Activated T-cell treated with anti-CD3 and anti-CD28 coated beads, Interleukin-2, amount 50 U/mL, for 1 hour (primary cell): ENCODE measurements at places on chromosomes 1 and 21.

DNA sequence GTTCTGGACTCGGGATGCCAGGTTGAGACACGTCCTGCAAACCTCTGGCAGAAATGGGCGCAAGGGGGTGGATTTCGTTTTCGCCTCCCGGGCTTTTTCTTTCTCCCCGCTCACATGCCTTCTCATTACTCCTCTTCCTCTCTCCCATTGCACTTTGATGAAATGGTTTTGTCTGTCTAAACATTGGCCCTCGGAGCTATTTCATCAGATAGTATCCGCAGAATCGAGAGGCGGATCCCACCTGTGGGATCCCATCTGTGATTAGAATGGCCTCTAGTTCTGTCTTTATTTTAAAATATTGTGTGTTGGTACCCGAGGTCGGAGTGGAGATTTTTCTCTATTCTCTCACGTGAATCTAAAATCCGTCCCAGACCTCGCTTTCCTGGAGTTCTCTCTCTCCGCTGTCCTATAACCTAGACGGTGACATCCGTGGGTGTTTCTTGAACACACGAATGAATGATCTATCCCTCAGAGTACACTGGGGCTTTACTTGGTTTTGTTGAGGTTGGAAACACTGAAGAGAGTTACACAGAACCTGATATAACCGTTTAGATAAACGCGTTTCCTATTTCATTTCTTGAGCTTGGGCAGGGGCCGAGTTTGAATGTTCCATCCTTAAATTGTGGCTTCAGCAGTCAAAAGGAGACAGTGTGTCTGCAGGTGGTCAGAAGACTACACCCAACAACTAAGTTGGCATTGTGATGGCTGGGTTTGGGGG lies 2.0 kb downstream of the EDARADD start:
- no peak for DNase-seq

DNA sequence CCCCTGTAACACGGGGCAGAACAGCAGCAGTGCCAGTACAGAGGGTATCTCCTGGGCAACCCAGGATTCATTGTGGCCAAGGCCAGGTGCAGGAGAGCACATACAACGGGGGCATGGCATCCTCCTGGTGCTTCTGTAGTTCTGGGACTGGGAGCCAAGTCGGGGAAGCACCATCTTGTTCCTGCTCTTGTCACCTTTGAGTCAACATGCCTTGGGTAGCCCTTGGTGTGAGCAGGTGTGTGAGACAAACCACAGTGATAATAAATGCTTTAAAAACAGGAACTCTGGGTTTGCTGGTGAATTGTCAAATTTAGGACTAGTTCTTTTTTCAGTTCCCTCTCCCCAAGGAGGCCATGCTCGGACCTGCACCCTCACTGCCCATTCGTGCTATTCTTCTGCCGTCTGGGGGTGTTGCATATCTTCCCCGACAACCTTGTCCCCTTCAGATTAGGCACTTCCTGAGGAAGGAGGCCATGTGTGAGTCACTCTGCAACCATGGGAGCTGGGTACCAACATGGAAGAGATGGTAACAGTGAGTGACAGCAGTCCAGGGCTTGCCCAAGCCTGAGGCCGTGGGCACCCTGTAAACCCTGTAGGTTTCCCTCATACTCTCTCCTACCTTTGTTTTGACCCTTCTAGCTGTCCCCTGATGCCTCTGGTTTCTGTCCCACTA lies 150.2 kb downstream of the GRIK3 start:
- DNase-seq: no peak

DNA sequence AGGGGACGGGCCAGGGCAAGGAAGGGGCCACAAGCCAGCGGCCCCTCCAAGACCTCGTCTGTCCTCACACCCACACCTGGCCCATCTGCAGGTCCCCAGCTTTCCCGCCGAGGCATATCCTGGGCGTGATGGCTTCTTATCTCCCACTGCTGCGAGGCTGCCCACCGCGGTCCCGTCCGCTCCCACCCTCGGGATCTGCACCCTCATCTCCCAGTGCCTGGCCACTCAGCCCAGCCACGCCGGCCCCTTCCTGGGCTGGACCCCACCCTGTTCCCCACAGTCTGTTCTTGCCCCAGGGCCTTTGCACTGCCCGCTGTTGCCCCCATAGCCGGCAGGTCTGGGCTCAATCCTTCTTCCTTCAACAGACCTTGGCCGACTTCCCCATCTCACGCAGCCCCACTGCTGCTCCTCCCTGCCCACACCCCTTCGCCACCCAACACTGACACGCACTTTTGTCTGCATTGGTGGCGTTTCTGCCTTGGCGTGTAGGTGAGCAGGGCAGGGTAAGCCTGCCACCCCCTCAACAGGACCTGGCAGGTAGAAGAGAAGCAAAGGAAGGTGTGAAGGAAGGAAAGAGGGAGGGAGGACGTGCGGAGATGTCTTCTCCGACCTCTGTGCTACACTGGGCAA lies 4.4 kb upstream of the TTC34 start:
- DNase-seq: no peak

DNA sequence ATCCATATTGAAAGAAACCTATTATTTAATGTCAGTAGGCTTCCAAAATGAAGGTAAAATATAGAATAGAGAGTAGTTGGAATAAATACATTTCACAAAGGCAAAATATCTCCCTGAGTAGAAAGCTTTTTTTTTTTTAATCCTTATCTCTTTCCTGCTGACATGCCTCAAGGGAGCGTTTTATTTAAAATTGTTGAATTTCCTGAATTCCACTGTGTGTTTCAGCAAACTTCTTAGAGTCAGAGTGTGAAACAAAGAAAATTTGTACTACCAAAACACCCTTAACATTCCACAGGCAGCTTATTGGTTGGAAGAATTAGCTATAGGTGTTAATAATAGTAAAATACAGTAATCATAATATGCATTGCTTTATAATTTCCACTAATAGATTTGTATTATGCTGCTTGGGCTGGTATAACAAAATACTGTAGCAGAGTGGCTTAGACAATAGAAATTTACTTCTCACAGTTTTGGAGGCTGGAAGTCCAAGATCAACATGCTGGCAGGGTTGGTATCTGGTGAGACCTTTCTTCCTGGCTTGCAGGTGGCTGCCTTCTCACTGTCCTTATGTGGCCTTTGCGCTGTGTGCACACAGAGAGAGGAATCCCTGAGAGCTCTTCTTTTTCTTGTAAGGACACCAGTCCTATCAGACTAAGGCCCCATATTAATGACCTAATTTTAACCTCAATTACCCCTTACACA lies 468.4 kb upstream of the C1orf87 start:
- DNase-seq: no peak

DNA sequence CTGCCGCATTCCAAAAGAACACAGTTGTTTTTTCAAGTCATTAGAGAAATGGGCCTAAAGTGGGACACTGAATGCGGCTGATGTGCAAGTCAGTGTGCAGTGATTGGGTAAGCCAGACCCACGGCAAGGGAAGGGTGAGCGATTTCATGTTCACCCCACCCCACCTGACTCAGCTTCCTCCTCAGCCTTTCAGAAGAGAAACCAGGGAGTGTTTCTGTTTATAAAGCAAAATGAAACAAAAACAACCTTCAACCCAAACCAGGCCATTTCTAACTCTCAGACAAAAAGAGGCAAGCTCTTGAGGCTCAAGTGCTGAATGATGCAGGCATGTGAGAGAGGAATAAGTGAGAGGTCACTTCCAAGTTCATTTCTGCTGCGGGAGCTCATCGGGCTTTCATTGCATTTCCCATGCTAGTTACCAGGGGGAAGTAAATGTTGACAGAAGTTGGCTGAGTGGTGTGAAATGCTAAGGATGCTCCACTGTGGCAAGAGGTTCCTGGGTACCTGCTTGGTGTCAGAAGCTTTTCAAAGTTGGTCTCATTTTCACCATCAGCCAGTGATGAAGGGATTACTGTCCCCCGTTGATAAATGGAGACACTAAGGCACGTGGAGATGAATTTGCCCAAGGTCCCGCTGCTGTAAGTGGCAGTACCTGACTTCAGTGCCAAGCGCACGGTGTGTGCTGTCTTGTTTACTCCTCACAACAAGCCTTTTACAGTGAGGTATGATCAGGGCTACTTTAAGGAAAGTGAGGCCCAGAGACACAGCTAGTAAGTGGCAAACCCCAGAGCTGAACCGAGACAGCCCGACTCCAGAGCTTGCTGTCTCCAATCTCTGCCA lies 29.1 kb downstream of the STPG1 start:
- no peak for DNase-seq

- DNase-seq: no peak
Observed at GRCh38 chr1:99680270-99680669, 34.4 kb downstream of the PALMD start.

DNA sequence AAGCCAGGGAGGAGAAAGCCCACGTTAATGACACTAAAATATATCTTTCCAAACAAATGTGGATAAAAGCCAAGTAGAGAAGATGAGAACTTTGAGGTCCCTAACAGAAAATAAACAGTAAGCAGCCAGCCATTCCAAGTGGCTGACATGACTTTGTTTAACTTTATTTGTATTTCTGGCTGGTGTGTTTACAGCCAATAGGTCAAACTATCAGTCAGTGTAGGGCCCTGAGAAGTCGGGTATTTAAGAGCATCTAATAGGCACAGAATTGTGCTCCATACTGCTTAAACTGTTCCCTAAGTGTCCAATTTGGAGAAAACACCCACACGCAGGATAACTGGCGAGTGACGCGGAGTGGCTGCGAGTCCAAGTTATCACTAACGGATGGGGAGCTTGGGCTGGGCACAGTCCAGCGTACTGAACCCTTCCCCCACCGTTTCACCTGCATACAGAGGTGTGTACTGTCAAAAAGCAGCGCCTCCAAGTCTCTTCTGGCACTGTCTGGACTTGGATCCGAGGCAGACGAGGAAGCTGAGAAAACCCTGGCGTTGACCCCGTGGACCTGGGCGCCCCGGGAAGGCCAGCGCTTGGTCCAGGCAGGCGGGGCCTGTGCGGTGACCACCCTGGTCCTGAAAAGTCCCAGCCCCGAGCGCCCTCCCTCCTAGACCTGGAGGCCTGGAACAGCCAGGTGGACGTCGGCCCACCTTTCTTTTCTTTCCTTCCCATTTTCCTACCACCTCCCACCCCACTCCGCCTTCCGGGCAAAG lies 662 bp upstream of the LGALS8 start:
- no peak for DNase-seq

DNA sequence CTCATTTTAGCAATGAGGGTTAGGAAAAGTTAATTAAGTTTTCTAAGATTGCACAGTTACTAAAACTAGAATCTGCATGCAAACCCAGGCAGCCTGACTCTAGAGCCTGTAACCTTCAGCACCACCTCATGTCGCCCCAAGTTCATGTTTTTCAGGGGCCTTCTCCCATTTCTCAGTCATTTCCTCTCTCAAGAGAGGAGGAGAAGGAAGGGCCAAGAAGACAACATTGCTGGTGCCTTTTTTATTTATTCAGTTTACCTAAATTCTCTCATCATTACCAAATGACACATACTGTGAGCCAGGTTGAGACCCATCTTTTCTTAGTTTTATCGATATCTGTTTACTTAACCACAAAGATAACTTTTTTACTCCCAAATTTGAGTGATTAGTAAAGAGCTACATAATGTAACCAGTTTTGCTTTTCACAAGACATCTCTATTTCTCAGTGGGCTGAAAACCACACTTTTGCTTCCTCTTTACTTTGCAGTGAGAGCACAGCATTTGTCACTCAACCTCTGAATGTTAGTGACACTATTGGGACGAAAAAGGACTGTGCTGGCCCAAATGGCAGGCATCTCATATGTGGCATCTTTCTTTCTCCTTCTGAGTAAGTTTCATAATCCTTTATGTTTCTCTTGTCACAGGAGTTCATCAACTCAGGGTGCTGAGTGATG lies at the start of gene CD101:
Gene CD101, plus strand, starts transcription at position 507 of the 674 bp plus-strand sequence. Its CDS starts 58 bp downstream, at position 565.
- DNase-seq: no peak

GRCh38 chr21:42316891-42317290 lies 1.7 kb upstream of the TFF3 start:
- no peak for DNase-seq

DNA sequence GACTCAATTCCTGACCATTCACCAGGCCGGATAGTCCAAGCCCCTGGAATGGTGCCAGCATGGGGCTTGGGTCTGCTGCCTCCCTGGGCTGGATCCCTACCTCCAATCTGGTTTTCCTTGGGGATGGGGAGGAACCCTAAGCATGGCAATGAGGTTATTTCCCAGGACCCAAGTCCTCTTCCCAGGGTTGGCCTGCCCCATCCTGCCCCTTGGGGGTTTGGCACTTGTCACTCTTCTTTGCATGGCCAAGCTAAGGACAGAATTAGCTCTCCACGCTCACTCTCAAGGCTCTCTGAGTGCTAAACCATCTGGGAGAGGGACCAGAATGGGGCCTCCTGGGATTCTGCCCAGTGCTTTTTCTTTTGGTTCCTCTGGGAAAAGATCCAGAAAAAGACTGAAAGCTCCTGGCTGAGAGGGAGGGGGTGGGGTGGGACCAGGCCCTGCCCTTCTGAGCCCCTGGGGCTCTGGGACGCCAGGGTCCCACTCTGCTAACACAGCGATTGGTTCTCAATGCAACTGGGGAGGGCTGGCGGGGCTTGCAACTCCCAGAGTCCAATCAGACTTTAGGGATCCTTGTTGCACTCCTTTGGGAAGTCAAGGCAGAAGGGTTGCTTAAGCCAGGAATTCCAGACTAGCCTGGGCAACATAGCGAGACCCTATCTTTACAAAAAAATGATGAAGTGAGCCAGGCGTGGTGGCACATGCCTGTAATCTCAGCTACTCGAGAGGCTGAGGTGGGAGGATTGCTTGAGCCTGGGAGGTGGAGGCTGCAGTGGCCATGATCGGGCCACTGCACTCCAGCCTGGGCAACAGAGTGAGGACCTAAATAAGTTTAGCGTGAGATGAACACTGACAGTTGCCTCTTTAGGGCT lies 52.7 kb downstream of the DHRS3 start:
- no peak for DNase-seq

- no peak for DNase-seq
Observed at GRCh38 chr1:208234721-208235120, 9.5 kb downstream of the PLXNA2 start.

GRCh38 chr1:204207136-204207616 lies 6.6 kb downstream of the GOLT1A start:
- DNase-seq: peak; percentile 81

- peak; percentile 25 for DNase-seq
Observed at GRCh38 chr1:193539731-193540459, 353.5 kb upstream of the B3GALT2 start.
